NCI-H1417 treated with DMSO at 0.1 percent for 48 hours (cell line): ENCODE measurements at places on chromosomes 13 and 19.

- DNase-seq, result no peak
These were observed 2.4 kb upstream of the SPIB start for GRCh38 chr19:50416034-50416977.

DNA sequence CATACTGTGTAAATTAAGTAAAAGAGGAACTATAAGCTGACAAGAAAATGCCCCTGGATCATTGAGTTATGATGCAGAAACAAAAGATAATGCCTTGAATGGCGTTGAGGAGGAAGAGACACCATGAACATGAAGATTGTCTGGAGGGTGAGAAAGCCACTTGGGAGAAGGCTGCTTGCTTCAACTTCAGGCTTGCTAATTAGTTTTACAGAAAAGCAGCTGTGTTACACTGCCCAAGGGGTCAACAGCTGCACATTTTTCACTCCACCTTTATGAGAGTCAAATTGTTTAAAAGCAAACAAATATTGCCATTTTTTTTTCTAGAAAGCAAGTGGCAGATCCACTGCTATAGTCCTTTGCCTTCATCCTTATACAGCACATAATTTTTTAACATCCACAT, 35.5 kb upstream of the KLF12 start:
- DNase-seq, result no peak

- no peak for DNase-seq
These were observed 53.9 kb downstream of the C13orf46 start for GRCh38 chr13:113919761-113920559.

GRCh38 chr13:35621989-35622388, 145.5 kb upstream of the MAB21L1 start:
- no peak for DNase-seq

GRCh38 chr13:80036845-80037504, 304.0 kb downstream of the SPRY2 start:
- no peak for DNase-seq
